ENCODE measurements at places on chromosomes 12 and 14.

- DNase-seq = no peak
These were observed 31.9 kb downstream of the JAG2 start for GRCh38 chr14:105136401-105137322.

GRCh38 chr12:78898416-78898815 lies 33.8 kb downstream of the SYT1 start:
- DNase-seq = peak; percentile 25

GRCh38 chr12:113048716-113049127 lies 7.8 kb upstream of the DTX1 start:
- peak; percentile 7 for DNase-seq

GRCh38 chr12:52185400-52185967 lies 6.3 kb downstream of the KRT80 start:
- no peak for DNase-seq

DNA sequence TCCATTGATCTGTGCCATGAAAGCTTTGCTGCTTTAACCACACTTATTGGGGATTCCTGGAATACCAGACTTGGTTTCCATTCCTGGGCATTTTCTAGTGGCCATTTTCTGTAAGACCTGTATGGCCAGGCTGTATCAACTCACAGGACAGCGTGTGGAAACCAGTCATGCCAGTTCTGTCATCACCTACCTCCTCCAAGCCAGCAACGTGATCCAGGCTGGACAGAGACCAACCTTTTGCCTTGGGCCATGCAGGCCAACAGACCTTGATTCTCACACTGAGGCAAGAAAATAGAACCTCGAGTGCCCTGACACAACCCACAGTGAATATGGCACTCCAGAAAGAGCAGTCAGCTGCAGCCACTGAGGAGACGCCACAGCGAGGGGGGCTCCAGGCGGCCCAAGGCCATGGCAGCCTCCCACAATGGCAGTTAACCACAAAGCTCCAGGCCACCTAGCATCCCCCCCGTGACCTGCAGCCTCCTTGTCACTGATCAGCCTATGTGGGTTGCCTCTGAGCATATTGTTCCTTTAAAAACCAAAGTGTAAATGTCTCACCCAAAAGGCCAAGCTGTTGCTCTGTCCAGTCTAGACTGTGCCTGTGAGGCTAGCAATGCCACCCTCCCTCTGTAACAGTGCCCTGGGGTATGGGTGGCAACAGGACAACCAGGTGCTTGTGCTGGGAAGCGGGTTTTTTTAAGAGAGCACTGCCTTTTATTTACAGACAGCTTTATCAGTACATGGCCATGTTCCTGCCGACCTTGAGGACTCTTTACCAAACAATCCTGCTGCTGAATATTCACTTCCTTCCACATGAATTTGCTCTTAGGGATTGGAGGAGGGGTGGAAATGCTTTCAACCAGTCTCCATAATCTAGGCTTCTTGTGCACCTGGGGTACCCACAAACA lies 168.7 kb upstream of the HIF1A start:
- no peak for DNase-seq

All from skeletal muscle cell (primary cell).